ENCODE measurements at places on chromosomes 6 and 20.

DNA sequence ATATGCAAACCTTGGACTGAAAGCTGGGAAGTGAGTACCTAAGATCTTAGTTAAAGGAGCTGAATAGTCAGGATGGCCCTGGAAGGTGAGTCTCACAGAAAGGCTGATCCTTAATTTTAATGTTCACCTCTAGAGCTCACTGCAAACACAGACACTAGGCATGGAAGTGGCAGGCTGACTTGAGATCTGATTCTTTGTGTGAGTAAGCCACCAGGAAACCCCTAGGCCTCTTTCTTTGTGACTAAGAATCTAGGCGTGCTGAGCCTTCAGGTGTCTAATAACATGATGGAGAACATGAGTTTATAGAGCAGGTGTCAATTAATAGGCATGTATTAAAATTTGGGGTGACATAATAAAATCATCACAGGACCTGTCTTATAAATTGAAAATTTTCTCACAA is 642.2 kb downstream of the EYS start:
- DNase-seq = no peak

DNA sequence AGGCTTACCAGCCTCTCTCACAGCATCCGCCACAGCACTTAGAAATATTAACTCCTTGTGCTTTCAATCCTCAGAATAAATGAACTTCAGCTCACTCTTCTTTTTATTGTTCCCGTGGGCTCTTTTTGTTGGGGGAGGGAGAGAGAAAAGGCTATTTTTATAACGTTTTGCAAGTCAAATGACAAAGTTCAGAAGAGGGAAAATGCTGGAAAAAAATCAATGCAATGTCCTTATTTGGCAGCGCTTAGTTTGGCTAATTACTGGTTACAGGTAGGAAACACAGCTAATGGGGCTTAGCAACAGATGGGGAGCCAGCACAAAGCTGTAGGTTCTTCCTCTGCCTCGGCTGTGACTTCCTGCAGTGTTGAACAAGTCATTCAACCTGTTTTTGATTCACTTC is 1067.0 kb upstream of the MAP3K7 start:
- no peak for DNase-seq

DNA sequence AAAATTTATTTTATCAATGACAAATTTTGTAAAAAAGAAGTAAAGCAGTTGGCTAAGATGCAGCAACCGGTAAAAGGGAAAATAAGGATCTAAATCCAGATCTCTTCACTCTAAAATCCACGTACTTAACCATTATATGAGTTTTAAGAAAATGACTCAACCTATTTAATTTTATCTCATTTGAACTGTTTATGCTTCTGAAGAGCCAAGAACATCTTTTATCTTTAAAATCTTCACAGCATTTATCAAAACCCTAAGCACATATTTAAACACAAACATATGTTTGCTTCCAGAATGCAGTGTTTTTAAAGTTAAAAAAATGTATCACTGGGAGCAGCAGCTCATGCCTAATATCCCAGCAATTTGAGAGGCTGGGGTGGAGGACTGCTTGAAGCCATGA is 339.2 kb downstream of the NKAIN2 start:
- DNase-seq = no peak

GRCh38 chr6:69866770-69867638 is 648 bp downstream of the COL19A1 start:
- peak; percentile 73 for DNase-seq

DNA sequence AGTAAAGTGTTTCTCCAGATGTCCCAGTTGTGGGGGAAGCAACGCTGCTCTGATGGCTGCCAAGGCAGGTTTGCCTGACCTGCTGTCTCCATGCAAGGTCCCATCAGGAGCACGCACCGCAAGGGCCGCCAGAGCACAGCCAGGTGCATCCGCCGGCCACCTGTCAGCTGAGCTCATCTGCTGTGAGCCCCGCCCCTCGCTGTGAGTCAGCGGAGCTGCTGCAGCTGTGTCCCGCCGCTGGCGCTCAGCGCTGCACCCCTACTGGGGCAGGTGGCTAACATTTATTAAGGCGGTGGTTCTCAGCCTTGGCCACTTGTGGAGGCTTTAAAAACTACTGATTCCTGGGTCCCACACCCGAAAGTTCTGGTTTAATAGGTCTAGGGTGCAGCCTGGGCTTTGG is 225.7 kb downstream of the UST start:
- peak; percentile 57 for DNase-seq

GRCh38 chr6:165674155-165675029 is 11.4 kb upstream of the PDE10A start:
- DNase-seq = no peak

Measured in stimulated activated CD4-positive, alpha-beta T cell treated with anti-CD3 and anti-CD28 coated beads, Interleukin-15, amount 100 ng/mL, for 24 hours (primary cell).